Stimulated activated CD8-positive, alpha-beta memory T cell treated with anti-CD3 and anti-CD28 coated beads, Interleukin-7, amount 100 ng/mL, for 24 hours (primary cell): ENCODE measurements at places on chromosomes 13 and 19.

- DNase-seq, result no peak
Measured at GRCh38 chr19:35308910-35309309, 16.9 kb downstream of the MAG start.

DNA sequence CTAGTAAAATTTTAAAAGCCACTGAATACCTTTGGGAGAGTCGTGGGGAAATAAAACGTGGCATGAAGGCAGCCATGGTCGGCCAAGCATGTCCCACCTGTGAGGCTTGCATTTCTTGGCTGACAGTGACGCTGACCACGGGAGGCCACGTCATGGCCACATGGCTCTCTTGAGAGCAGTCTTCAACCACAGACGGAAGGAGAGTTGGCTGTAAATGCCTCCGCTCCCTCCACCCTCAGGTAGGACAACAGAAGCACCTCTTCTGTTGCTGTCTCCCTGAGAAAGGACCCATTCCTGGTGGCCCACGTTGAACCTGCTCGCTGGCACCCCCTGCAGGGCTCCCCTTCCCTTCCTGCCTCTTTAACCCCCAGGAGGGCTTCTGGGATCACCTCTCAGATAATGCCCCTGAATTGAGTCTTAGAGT, 10.6 kb upstream of the LRRC25 start:
- no peak for DNase-seq

- DNase-seq, result no peak
Measured at GRCh38 chr19:5960005-5961001, 17.6 kb downstream of the RANBP3 start.

DNA sequence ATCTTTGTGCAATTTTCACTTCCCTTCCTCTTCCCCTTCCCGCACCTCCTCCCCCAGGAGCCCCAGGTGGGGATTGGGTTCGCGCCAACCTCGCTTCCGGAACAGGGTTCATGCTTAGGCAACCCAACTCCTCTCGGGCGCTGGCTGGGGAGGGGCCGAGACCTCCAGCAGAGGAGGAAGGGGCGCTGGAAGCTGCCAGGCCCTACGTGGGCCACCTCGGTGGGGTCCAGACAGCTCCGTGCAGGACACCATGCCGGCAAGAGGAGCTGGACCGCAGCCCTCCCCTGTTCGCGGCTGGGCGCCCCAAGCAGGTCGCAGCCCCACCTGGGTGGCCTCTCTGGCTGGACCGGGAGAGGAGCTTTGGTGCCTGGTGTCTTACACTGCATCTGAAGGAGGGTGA, 91.1 kb downstream of the SPACA7 start:
- DNase-seq, result no peak

DNA sequence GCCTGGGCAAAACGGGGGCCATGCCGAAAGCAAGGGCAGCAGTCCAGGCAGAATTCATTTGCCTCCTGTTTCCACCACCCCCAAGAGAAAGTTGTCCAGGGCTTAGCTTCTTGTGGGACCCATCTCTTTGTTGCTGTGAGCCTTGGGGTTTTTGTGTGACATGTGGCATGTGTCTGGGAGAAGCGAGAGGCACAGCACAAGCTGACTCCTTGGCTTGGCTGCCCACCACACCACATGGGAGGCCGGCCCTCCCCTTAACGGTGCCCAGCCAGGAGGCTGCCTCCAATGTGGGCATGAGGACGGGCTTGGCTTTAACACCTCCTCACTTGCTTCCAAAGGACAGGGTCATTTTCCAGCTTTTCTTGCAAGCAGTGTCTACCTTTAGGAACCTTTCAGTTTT, 81.6 kb downstream of the ZNF536 start:
- DNase-seq, result no peak

DNA sequence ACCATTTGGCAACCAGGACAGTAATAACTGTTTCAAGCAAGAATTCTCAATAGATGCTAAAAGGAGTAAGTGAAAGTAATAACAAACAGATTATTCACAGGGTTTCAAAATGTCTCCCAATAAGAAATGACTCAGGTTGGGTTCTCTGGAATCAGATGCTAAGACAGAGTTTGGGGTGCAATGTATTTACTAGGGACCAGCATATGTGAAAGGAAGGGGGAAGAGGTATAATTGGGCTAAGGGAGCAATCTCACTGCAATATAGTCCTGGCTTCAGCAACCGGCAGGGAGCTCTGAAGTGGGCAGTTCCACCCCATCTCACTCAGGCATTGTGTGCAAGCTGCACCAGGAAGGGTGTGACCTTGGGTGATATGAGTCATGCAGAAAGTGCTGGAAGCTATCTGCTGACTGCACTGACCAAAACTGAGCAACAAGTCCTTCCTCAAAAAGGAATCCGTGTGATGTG, 23.4 kb downstream of the ZDHHC20 start:
- DNase-seq, result peak; percentile 4

DNA sequence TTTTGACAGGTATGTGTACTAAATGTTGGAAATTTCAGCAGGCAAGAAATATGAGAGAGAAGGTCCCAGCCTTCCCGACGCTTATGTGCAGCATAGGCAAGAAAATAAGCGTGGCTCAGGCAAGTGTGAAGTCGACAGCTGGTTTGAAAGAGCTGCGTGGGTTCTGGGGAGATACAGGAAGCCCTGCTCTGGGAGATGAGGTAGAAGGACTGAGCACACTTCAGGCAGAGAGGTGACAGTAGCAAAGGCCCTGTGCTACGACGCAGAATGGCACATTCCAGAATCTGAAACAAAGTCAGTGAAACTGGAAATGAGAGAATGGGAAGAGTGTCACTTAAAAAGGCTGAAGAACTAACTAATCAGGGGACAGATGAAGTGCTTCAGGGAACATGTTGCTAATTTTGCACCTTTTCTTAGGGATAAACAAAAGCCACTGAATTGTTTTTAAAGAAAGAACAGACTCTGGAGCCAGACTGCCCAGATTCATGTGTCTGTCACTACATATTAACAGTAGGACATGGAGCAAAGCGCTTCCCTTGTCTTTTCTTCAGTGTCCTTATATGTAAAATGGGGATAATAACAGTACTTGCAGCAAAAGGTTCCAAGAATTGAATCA, 160.1 kb downstream of the SPRY2 start:
- no peak for DNase-seq

GRCh38 chr13:63838366-63839110, 2422.9 kb upstream of the PCDH20 start:
- no peak for DNase-seq

GRCh38 chr19:7762719-7763293, at the start of gene CLEC4M:
Gene CLEC4M (plus strand): TSS chr19:7763243. CDS start chr19:7763267, 24 bp downstream.
- DNase-seq, result no peak

DNA sequence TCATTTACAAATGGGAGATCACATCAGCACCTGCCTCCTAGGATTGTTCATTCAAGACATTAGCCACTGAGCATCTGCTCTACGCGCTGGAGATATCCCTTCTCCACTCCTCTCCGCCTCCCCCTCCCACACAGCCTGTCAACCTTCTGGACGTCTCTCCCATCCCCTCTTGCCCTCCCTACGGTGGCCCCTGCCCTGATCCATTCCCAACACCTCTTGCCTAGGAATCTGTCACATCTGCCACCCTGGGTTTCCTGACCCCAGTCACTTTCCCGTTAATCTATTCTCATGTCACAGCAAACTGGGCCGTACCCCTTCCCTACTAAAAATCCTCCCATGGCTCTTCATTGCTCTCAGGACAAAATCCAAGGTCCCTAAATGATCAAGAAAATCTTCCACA, 10.3 kb downstream of the DYRK1B start:
- DNase-seq, result no peak

- DNase-seq, result no peak
Measured at GRCh38 chr19:38721979-38722773, 22.1 kb downstream of the CAPN12 start.

- DNase-seq, result no peak
Measured at GRCh38 chr13:47119575-47120235, 222.9 kb upstream of the HTR2A start.

DNA sequence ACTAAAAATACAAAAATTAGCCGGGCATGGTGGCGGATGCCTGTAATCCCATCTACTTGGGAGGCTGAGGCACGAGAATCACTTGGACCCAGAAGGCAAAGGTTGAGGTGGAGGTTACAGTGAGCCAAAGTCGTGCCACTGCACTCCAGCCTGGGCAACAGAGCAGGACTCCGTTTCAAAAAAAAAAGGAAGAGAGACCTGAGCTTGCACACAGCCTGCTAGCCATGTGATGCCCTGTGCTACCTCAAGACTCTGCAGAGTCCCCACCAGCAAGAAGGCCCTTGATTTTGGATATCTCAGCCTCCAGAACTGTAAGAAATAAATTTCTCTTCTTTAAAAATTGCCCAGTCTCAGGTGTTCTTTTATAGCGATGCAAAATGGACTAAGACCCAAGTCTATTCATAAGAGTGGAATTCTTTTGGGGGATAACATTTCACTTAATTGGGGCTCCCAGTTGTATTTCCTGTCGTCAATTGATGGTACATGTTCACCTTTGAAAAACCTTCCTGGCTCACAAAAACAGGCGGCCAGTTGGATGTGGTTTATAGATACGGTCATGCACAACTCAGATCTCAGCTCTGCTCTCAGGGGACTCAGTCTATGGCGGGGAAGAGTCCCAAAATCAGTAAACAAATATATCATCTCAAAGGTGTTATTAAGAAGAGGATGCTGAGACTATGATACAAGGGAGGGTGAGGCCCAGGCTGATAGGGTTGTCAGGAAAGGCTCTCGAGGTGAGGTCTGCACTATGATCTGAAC, 2.4 kb upstream of the CHERP start:
- no peak for DNase-seq

- DNase-seq, result peak; percentile 79
Measured at GRCh38 chr19:10505583-10506229, 2.5 kb upstream of the KEAP1 start.

GRCh38 chr19:43555185-43555770, 20.0 kb downstream of the XRCC1 start:
- peak; percentile 77 for DNase-seq

- DNase-seq, result no peak
Measured at GRCh38 chr19:52214241-52214640, 24.4 kb downstream of the PPP2R1A start.

DNA sequence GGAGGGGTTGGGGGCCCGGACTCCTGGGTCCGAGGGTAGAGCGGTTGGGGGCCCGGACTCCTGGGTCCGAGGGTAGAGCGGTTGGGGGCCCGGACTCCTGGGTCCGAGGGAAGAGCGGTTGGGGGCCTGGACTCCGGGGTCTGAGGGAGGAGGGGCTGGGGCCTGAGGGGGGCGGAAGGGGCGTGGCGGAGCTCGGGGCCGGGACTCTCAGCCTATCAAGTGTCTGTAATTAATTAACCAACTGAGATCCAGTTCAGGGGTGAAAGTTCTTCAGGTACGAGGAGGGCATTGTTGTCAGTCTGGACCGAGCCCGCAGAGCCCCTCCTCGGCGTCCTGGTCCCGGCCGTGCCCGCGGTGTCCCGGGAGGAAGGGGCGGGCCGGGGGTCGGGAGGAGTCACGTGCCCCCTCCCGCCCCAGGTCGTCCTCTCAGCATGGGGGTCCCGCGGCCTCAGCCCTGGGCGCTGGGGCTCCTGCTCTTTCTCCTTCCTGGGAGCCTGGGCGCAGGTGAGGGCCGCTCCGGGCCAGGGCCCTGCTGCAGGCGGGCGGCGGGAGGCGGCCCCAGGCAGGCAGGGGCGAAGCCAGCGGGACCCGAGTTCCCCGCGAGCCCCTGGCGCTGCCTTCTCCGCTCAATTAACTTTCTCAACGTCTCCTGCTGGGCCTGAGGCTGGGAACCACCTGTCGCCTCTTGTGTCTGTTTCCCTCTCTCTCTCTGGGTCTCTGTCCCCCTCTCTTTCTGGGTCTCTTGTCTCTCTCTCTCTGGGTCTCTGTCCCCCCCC, 697 bp downstream of the FCGRT start:
- DNase-seq, result no peak
